Vagina (tissue), 2 donors: ENCODE measurements at places on chromosomes 1 and 21.

DNA sequence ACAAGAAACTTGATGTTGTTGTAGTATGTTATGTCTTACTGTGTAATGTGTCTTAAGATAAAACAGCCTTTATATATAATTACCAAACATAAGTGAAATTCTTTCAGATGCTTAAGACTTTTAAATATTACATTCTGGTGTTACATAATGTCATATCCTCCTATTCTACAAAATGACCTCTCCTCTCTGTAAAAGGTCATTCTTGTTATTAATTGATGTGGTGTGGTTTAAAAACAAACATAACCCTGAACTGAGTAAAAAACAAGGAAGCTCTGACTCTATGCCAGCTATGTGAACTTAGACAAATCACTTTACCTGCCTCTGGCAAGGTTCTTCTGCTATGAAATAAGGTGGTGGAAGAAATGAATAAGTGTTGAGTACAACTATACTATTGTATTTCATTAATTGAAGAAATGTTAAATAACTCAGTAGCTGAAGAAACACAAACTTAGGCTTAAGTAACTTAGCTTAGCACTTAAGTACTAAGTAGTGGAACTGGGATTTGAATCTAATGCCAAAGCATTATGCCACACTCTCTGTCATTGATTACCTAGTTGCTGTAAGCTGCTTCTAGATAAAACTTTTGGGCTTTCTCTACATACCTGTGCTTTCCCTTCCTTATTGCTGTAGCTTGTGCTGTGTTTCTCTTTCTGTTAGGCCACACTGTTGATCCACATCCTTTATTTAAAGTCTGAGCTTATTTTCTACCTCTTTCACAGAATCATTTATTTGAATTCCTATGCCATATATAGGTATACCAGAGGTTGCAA, 859 bp upstream of the ANGPTL1 start:
- no peak for DNase-seq

DNA sequence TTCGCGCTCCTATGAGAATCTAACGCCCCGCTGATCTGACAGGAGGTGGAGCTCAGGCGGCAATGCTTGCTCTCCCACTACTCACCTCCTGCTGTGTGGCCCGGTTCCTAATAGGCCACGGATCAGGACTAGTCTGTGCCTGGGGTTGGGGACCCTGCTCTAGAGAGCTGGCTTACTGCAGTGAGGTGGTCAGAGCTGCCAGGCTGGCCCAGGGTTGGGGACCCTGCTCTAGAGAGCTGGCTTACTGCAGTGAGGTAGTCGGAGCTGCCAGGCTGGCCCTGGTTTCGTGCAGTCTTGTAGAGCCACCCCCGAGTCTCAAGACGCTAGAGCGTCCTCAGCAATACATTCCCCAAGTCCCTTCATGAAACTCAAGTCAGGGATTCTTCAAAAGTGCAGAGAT, 27.5 kb downstream of the SLC37A1 start:
- DNase-seq, result no peak

DNA sequence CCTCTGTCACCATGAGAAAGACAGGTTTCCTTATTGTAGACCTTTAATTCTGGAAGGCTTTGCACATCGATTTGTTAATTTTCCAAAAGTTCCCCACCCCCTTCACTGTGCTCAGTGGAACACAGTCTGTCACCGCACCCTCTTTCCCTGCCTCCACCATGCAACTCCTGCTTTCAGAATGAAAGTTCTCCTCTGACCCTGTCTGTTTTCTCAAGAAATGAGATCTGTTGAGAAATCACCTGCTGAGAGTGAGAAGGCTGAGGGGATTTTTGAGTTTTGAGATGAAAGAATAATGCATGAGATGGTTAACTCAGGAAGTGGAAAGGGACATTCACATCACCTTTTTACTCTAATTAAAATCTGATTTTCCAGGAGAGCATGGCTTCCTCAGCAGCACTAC, 99.6 kb downstream of the CYYR1 start:
- no peak for DNase-seq

GRCh38 chr1:43651188-43651587, 1.2 kb downstream of the KDM4A start:
- DNase-seq, result no peak

DNA sequence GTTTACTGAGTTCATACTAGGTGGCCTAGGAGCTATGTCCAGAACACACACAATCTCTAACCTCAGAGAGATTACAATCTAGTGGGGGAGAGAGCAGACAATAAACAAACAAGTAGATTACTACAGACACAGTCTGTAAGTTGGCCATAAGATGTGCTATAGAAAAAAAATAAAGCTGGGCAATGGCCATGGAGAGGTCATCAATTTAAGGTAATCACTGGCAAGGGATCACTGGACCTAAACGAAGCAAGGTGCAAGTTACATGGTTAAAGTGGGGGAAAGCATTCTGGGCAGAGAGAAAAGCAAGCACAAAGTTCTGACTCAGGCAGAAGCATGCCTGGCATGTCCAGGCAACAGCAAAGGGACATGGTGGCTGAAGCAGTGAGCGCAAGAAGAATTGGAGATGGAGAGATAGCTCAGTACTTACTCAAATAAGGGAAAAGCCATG, 147.0 kb downstream of the RERE start:
- no peak for DNase-seq

DNA sequence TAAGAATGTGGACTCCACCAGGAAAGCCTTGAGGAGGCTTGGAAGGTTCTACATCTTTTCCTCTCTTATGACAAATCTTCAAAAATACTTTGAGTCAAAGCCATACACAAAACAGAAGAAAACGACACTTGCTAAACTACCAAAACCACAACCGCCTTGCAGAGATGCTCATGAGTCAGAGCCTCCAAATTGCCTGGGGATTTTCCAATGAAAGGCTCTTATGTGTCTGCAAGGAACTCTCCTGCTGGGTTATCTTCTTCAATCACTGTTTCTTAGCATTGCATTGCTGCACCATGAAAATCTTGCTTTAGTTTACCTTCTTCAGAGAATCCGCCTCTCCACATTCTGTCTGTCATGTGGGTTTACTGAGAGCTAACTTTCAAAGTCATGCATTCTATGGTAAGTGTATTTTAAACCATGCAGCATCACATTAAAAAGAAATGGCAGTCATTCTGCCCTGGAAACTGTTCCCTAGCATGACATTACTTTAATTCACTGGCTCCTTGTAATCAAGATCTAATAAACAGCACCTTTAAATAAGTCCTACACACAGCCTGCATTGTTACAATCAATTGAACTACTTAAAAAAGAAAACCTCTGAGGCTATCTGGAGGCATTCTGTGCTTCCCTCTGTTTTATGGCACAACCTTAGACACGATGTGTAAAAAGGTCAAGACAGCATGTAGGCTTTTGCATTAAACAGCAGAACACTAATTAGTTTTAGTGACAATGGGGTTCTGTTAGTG, 210.0 kb upstream of the FOXD3 start:
- DNase-seq, result no peak

- DNase-seq, result no peak
These were observed 75.2 kb downstream of the BEND5 start for GRCh38 chr1:48701445-48701844.

- DNase-seq, result no peak
These were observed 18.3 kb upstream of the HDAC1 start for GRCh38 chr1:32273391-32274208.

DNA sequence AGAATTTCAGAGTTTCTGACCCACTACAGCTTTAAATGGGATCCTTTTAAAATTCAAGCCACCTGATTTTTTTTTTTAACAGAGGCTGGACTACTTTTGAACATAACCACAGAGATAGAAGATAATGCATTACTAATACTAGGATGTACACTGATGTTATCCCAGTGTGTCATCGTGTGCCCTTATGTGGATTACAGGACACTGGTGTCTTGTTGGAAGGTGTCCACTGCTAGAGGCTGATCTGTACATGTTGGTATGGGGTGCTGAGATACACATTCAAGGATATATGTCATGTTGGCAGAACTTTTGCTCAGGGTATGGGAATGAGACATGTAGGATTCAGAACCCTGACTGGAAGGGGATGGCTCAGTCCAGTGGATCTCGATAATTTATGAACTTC, 56.3 kb downstream of the INAVA start:
- DNase-seq, result no peak

DNA sequence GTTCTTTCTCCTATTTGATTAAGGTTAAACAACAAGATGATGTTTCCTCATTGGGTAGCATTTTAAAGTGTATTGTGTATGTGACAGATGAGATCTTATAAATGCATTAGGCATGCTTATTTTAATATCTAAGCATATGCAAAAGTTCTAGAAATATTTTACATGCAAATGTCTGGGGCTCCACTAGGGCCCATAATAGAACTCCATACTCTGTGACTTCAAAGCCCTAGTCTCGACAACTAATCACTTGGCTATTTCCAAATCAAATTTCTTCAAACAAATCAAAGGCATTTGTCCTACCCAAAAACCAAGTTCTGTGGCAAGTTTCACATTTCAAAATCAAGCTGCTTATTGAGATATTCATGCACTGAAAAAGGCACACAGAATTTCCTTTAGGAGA, 385.6 kb upstream of the ST6GALNAC5 start:
- no peak for DNase-seq

GRCh38 chr1:197180252-197180878, 33.9 kb upstream of the ASPM start:
- DNase-seq, result no peak

DNA sequence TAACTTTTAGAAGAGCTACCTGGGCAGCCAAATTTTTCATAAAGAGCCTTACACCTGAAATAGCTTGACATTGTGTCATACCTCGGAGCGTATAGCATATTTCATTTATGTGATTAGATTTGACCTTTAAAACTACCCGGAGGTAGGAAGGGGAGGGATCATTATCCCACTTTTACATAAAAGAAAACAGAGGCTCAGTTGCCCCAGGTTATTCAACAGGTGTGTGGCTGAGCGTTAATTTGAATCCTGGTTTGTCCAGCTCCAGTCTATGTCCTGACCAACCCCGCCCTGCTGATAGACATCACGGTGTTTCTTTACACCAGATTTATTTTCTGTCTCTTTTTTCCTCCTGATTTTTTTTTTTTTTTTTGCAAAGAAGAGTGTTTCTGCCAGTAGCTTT, 39.7 kb downstream of the PBX1 start:
- no peak for DNase-seq

DNA sequence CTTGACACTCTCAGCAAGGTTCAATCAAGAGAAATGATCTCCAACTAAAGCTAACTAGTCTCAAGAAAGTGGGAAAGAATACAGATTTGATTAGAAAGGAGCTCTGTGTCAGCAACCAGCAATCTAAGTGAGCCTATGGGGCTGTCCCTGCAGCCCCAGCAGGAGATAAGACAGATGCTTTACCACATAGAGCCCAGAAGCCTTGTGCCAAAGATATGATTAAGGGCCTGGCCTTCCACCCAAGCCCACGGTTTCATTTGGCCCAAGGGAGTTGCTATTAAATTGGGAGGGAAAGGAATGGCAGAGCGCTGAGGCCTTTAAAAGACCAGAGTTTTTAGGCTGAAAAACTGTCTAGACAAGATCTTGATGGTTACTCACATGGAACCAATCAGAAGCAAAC, 74.8 kb downstream of the HLCS start:
- no peak for DNase-seq

DNA sequence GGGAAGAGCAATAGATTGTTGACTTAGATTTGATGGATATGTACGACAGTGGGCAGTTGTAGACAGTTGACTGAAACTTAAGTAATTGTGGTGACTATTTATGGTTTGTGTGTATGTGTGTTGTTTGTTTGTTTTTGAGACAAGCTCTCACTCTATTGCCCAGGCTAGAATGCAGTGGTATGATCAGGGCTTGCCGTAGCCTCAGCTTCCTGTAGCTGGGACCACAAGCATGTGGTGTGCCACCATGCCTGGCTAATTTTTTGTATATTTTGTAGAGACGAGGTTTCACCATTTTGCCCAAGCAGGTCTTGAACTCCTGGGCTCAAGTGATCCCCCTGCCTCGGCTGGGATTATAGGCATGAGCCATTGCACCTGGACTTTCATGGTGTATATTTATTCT, 9.8 kb downstream of the SDHC start:
- peak; percentile 6 for DNase-seq

- DNase-seq, result no peak
These were observed 210.9 kb downstream of the AKT3 start for GRCh38 chr1:243639027-243639658.

GRCh38 chr1:182256931-182257330, 134.7 kb downstream of the GLUL start:
- no peak for DNase-seq

DNA sequence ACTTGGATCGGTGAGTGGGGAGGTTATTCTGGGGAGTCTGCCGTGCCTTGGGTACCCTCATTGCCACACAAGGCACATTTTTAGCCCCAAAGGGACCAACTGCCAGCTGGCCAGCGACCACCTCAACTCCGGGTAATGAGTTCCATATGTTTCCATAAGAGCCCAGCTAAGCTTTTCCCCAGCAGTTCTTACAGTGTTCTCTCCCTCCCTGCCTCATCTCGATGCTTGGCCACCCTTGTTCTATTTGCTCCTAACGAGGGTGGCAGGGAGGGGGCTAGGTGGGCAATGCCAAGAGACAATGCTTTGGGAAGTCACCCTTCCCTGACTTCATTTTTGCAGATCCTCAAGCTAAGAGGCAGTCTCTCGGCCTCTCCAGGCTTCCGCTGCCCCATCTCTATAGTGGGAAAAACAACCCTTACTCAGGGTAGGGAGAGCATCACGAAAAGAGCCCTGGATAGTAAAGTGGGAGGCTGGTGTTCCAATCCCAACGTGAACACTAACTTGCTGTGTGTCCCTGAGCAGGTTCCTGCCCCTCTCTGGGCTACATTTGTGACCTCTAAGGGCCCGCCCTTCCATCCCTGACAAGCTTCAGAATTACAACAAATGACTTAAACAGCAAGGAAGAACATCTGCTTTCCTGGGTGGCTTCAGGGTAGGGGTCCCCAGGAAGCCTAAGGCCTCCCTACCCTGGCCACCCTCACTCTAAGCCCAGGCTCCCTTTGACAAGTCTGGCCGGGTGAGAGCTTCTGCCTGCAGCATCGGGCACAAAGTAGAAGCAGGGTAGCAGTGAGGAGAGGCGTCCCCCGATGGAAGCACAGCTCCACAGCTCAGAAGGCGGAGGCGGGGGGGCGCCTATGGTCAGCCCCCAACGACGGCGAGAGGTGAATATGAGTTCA, 5.8 kb downstream of the ID3 start:
- no peak for DNase-seq

- no peak for DNase-seq
These were observed 18.9 kb upstream of the SSX2IP start for GRCh38 chr1:84709131-84709530.
